ENCODE measurements at places on chromosomes 4 and X.

GRCh38 chrX:70044541-70045245 lies 5.0 kb downstream of the AWAT2 start:
- DNase-seq = no peak

DNA sequence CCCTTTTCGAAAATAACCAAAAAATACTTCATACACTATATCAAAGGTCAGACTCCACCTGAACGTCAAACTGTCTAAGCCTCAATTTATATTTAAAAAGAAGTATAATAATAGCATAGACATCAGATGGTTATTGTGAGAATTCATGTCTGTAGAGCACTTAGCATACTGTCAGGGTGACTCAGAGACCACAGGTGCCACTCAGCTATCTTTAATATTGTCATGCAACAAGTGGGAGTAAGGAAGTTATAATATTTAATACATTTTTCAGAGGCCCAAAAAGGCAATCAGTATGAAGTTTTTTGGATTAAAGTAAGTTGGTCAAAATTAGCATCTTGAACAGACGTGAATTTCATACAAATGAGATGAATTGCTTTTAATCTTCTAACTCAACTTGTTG lies 93.3 kb downstream of the PHOX2B start:
- no peak for DNase-seq

GRCh38 chr4:1460967-1461868 lies 55.0 kb upstream of the NKX1-1 start:
- DNase-seq = no peak

GRCh38 chrX:15143050-15143824 lies 126.6 kb downstream of the ASB9 start:
- DNase-seq = peak; percentile 30

DNA sequence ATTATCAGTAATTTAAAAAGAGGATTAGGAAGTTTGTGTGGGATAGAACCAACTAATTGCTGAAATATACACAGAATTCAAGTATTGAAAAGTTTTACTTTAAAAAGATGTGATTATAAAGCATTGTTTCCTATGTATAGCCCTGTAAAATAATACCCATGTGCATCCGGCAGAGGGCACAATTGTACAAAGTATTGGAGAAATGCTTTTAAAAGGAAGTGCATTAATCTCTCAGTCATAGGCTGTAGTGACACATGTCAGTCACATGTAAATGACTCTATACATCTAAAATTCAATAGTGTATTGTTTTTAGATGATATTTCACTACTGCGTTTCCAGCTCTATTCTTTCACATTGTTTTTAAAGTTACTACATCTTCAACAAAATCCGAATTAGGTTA lies 9.7 kb upstream of the GEMIN8 start:
- peak; percentile 45 for DNase-seq

GRCh38 chrX:23907111-23907497 lies 634 bp downstream of the APOO start:
- DNase-seq = no peak

GRCh38 chr4:136863756-136864155 lies 668.5 kb downstream of the PCDH18 start:
- DNase-seq = no peak

- DNase-seq = no peak
Observed at GRCh38 chr4:89039730-89040338, 17.2 kb downstream of the FAM13A start.

GRCh38 chr4:41384992-41385391 lies 128.3 kb downstream of the UCHL1 start:
- no peak for DNase-seq

DNA sequence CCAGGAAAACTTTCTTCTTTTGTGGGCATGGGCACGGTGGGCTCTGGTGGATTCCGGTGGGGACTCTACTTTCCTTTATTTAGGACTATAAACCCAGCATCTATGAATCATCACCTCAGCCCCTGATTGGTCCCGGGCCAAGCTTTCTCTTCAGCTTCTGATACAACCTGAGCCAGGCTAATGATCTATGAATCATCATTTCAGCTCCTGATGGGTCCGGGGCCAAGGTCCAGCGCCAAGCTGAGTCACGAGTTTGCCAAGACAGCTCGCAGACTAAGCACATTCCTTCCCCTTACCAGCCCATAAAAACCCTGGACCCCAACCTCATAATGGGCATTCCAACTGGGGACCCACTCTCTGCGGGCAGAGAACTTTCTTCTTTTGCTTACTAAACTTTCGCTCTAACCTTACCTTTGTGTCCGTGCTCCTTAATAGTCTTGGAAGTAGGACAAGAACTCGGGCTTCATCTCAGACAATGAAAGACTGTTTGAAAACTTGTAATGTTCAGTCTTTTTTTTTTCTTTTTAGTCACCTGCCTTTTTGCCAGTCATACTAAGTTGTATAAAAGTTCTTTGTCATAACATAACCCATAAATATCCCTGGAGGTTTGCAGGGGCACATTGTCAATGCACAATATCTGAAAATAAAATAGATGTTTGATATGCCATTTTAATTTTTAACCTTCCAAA lies 904.9 kb upstream of the EPHA5 start:
- DNase-seq = no peak

DNA sequence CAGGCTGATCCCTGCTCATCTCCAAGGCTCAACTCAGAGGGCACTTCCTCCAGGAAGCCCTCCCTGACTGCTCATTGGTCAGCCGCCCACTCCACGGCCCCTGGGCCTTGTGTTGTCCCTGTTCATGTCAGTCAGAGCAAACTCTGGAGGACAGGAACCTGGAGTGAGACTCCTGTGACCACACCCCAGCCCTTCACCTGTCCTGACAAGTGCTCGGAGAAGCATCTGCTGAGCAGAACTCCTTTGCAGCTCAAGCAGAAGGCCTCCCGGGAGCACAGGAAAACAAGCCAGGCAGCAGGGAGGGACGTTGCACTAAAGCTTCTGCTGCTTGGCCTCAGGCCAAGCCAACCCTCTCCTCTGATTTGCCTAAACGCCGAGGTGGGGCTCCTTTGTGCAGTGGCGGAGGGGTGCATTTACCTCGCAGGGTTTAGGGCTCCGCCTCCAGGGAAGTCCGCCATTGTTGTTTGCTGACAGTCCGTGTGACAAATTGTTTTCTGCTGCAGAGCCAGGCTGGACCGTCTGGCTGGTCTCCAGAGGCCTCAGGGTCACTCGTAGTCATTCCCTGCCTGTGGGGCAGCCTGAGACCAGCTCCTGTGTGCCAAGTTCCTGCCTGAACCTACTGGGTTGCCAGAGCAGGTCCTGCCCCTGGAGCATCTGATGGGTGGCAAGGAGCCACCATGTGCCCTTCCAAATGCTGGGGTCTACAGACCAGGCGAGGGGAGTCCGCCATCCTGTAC lies 61.8 kb downstream of the C4orf50 start:
- no peak for DNase-seq

- DNase-seq = no peak
Observed at GRCh38 chr4:127174616-127175015, 458.1 kb upstream of the INTU start.

- DNase-seq = no peak
Observed at GRCh38 chr4:15740764-15741404, 37.2 kb upstream of the CD38 start.

GRCh38 chr4:140448830-140449229 lies 21.4 kb upstream of the CLGN start:
- DNase-seq = no peak

DNA sequence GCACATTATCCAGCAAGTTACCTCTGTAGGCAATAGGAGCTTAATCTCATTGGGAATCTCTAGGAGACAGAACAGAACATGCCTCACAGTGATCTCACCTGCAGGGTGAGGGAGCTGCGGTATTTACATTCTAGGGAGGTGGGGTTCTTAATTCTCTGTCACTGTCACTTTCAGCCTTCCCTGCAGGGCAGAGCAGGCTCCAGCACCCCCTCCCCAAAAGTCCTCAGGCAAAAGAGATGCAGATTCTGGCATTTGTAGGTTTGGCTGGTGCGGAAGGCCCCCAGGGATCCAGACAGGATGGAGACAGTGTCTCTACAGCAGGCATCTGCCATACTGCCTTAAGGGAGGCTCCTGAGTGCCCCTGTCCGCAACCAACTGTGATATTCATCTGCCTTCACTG lies 166.4 kb upstream of the ATP6AP2 start:
- DNase-seq = no peak

DNA sequence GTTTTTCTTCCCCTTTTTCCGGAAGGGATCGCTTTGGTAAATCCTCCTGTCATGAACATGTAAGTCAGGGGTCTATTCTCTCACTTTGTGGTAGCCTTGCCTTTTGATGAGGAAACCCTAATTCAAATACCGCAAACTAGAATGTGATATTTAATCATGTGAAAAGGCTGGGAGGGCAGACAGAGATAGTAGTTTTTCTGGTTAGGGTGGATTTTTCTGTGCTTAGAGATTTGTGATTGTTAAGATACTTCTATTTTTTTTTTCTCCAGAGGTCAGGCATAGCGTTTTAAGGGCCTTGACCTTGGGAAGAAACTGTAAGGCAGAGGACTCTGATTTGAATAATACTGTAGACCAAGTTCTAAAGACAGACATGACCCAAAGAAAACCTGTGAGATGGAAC lies 41.8 kb upstream of the PACRGL start:
- no peak for DNase-seq

GRCh38 chr4:2634014-2634413 lies 97.6 kb downstream of the FAM193A start:
- DNase-seq = no peak

DNA sequence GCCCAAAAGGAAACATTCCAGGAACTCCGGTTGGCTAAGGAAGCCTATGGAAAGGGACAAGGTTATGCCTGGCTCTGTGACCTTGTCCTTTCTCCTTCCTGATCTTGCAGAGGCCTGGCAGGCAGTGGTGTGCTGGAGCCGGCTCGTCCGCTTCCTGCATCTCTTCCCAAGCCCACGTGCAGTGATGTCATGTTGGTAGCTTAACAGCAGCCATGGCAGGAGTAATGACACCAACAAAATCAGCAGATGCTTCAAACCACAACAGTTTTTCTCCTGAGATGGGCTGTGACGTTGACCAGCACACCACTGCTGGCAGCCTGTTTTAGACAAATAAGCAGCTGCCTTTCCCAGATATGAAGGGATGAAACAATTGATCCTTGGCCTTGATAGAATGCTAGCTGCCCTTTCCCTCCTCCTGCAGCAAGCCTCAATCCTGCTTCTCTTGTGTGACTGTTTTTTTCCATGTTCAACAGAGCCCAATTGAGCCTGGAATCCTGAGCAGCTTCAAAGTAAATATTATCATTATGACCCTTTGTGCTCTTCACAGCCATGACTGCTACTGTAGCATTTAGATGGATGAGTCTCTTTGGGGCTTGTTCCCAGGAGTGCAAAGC lies 23.4 kb downstream of the SEPTIN6 start:
- DNase-seq = no peak

Data from T-helper 1 cell (primary cell).